ENCODE measurements at places on chromosomes 5 and 9.

DNA sequence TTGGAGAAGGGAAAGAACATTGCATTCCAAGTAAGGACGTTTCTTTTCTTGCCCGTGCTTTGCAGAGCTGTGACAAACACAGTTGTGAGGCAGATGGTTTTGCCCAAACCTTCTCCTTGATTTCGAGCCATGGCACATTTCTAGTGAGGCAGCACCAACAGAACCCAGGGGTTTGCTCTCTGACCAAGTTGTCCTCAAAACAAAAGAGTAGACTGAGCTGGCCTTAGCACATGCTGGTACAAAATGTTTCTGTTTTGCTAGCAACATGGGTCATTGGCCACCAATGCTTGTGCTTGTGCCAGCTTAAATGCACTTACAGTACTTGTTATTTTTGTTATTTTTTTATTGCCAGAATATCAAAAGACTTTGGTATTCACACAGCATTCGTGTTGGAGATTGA lies 328.8 kb downstream of the GADD45G start:
- no peak for DNase-seq

DNA sequence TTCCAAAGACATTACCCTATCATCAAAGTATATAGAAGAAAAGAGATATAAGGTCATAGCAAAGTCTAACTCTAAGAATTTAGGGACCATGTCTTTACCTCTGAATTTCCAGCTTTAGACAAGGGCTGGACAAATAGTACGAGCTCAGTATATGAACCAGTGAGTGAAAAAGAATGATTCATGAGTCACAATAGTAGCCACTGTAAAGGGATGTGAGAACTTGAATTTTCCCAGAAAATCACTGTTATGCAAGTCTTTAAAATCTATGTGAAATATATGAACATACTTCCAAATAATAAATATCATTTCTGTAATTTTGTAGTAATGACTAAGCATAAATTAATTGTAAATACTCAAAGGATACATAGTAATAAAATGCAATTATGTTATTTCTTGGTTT lies 305.9 kb upstream of the PRR16 start:
- no peak for DNase-seq

- no peak for DNase-seq
Observed at GRCh38 chr5:172481011-172481800, 26.9 kb upstream of the SH3PXD2B start.

- DNase-seq = no peak
Observed at GRCh38 chr9:118529210-118529609, 825.0 kb downstream of the TLR4 start.

DNA sequence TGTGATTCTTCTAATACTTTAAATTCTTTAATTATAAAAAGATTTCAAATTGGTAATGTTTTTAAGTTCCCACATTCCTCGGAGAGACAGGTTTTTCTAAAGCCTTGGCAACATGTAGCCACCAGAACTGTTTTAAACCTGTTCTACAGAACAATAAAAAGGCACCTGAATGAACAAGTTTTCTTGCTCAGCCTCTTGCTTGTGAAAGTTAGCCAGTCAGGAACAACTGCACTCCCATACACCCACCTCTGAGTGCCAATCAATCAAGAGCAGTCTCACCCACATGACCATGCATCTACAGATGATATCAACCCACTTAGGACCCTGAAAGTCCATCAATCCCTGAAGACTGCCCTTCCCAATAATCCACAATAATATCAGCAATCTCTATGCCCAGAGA lies 62.3 kb downstream of the AP3B1 start:
- DNase-seq = no peak

GRCh38 chr5:34886392-34887119 lies 28.7 kb downstream of the RAD1 start:
- DNase-seq = no peak

- no peak for DNase-seq
Observed at GRCh38 chr9:92986176-92987119, 39.1 kb downstream of the FGD3 start.

DNA sequence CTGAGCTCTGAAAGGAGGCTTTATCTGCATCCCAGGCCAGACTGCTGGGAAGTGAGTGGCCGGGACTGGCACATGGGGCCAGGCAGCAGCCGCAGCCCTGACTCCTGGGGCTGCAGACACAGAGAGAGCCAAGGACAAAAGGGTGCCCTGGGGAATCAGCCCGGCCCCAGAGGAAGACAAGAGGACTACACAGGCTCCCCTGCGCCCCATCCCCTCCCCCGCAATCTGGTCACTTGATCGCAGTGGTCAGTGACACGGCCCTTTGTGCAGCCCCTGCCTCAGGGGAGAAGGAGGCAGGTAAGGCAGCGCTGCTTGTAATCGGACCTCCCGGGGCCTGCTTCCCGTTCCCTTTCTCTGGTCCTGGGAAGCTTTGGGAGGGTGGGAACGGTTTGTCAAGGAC lies 55.5 kb upstream of the FUBP3 start:
- DNase-seq = no peak

GRCh38 chr9:136572828-136573625 lies 27.2 kb upstream of the NOTCH1 start:
- no peak for DNase-seq

DNA sequence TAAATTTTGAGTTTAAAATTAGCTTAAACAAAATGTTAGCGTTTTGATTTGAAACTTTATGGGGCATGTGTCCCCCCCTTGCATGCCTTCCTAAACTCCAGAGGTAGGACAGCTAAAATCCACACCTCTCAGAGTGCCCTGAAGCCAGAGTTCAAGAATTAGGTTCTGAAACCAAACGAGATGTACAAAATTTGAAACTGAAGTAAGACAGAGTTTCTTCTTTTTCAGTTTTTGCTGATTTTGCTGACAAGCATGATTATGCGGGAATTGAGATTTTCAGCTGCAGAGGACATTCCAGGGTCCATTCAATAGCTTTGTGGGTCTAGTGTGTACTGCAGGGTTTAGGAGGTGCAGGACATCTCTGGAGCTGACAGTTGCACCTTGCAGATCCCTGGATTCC lies 17.1 kb upstream of the LOX start:
- DNase-seq = no peak

- no peak for DNase-seq
Observed at GRCh38 chr5:81156732-81157131, 76.4 kb upstream of the CKMT2 start.

GRCh38 chr5:100772006-100772405 lies 131.1 kb downstream of the ST8SIA4 start:
- DNase-seq = no peak
